ENCODE measurements at places on chromosomes 5 and 9.

- no peak for DNase-seq
These were observed 112.5 kb downstream of the PPP2R2B start for GRCh38 chr5:146766013-146766412.

DNA sequence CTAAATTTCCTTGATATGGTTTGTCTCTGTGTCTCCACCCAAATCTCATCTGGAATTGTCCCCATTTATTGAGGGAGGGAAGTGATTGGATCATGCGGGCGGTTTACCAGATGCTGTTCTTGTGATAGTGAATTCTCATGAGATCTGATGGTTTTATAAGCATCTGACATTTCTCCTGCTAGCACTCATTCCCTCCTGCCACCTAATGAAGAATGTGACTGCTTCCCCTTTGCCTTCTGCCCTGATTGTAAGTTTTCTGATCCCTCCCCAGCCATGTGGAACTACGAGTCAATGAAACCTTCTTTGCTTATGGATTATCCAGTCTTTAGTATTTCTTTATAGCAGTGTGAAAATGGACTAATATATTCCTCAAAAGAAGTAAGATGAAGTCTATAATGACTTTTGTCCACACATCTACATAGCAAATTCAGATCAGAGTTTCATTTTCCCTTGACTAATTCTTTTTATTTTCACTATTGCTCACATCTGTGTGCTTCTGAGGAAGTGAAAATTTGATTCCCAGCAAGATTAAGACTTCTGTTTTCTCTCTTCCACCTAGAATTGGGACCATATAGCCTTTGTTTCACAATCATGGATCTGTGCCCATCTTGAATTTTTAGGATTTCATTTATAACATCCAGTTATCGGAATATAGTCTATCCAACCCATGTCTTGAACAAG, 393.5 kb downstream of the DMAC1 start:
- DNase-seq = no peak

- DNase-seq = no peak
These were observed 2.9 kb upstream of the VDAC1 start for GRCh38 chr5:134007581-134008265.

GRCh38 chr5:9545992-9546851, at the start of gene SEMA5A:
TSS of gene SEMA5A (minus strand) at chr5:9546075. CDS start at chr5:9379946, 166,129 bp downstream.
- DNase-seq = no peak
